NCI-H774 (cell line): ENCODE measurements at places on chromosomes 5 and 9.

- DNase-seq = no peak
Observed at GRCh38 chr5:11602298-11602697, 301.9 kb downstream of the CTNND2 start.

DNA sequence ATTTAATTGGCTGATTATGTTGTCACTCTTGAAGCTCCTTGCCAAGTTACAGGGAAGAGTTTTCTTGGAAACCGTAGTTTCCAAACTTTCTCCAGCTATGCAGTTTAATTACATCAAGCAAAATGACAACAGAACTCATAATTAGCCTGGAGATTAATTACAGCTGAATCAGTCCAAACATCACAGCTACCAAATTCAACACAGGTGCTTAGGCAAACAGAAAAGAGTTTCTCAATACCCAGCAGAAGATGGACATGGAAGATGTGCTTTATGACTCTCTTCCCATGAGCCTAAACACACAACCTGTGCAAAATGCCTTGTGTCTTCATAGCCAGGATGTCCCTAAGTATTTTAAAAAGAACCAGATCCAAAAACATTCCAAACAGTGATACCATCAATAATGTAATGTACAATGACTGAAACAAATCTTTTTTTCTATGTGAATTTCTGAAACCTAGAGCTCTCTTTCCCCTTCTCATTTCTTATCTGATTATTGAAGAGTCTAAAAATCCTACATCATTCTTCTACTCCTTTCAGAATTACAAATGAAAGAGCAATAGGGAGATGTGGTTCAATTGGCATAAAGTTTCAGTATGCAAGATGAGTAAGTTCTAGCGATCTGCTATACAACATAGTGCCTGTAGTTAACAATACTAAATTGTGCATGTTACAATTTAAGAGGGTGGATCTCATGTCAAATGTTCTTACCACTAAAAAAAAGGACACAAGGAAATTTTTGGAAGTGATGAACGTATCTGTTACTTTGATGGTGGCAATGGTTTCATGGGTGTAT is 124.3 kb downstream of the RASEF start:
- no peak for DNase-seq

GRCh38 chr5:12315461-12315860 is 411.2 kb upstream of the CTNND2 start:
- no peak for DNase-seq

DNA sequence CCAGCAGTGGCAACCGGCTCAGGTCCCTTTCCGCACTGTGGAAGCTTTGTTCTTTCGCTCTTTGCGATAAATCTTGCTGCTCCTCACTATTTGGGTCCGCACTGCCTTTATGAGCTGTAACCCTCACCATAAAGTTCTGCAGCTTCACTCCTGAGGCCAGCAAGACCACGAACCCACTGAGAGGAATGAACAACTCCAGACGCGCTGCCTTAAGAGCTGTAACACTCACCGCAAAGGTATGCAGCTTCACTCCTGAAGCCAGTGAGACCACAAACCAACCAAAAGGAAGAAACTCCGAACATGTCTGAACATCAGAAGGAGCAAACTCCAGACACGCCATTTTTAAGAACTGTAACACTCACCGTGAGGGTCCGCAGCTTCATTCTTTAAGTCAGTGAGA is 103.5 kb downstream of the GLIS3 start:
- no peak for DNase-seq

DNA sequence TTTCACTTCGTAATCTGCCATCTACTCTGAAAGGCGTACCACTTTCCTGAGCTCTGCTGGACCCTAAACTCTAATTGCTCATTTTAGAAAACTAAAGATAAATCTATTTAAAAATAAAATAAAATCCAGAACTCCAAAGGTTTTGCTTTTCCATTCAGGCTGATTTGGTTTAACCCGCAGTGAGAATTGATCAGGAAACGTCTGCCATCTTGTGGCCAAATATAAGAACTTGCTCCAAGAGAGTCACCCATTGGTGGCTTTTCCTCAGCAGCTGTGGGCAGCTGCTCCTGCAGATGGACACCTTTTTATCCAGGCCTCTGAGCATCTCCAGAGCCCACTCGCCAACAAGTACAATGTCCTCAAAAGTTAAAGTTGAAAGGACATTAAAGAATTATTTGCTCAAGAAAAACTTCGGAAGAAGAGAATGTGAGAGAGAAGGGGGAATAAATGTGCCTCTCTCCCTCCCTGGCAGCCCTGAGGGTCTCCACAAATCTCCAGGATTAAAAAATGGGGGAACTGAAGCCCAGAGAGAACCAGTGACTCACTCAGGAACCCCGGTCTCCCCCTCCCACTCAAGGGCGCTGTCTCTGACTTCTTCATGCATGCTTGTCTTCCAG is 4.1 kb downstream of the SAXO1 start:
- peak; percentile 56 for DNase-seq

DNA sequence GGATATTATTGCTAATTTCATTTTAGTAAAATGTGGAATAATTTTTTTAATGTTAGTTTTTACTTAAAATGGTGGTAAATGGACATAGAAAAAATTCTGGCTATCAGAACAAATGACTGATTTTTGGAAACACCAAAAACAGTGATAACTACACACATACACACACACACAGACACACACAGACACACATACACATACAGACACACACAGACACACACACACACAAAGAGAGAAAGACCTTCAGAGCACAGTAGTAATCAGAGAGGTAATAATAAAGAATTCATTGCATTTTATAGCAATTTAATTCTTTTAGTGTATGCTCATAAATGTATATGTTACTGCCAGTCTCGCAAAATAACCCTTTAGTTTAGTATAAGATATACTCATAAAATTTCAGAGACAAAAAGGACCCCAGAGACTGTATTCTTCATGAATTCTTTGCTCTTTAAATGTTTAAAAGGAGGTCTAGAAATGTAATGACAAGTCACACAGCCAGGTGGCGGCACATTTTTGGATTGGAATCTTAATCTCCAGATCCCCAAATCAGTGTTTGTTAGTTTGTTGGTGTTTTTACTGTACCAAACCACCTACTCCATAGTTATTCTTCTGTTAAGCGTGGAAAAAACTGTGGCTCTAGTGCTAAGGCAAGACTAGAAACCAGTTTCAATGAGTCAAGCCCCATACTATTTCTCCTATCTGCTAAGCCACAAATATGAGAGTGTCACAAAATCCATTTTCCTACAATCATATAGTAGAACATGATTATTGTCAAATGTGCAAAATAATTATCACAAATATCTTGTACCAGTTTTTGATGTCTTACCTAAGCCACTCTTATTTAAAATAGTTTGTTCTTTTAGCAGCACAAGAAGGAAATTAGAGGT is 109.9 kb downstream of the EDIL3 start:
- DNase-seq = no peak

DNA sequence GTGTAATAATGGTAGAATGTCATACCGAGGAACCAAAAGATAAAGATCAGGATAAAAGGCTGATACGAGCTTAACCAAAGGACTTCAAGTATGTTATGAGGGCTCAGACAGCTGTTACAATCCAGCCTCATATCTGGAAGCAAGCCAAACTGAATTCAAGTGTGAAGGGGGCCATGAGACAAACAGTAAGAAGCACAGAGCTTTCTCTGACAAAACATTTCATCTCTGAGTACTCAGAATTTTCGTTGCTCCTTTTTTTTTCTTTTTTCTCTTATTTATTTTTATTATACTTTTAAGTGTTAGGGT is 52.9 kb upstream of the CD180 start:
- no peak for DNase-seq

DNA sequence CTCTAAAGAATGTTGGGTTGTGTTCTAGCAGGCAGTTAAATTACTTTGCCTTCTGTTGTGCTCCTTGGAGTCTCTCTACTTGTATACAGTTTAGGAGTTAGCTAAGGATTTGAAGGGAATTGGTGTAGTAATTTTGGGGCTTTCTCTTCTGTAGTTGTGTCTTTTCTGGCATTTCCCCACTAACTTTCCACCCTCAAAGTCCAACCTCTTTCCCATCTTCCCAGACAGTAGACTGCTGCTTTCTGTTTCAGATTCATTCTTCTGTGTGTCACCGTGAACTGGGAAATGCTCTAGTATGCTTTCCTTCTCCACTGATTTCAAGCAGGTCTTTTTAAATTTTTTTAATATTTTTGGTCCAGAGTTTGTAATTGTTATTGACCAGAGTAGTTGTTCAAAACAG is 4.5 kb upstream of the ANGPTL2 start:
- no peak for DNase-seq

DNA sequence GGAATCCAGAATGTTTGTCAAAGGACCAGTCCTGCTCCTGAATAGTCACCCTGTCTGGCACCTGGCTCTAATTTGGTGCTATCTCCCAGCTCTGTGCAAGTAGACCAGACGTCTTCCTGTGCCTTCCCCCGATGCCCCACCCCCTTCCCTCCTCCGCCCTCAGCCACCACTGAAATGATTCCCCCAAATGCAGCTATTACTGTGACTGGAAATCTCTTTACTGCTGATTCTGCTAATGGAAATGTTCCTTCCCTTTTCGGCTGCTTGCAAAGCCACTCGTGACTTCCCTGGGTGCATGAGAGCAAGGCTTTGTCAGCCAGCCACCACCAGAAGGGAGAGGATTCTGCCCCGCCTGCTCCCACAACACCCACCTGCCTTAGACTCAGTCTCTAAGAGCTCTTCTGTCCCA is 11.4 kb downstream of the ASTN2 start:
- peak; percentile 52 for DNase-seq

GRCh38 chr9:111525056-111525977 is at the start of gene ZNF483:
ZNF483 (plus strand) TSS chr9:111525179; CDS start chr9:111527396, 2,217 bp downstream.
- DNase-seq = peak; percentile 92

GRCh38 chr9:111566234-111566633 is 33.2 kb downstream of the PTGR1 start:
- DNase-seq = no peak

DNA sequence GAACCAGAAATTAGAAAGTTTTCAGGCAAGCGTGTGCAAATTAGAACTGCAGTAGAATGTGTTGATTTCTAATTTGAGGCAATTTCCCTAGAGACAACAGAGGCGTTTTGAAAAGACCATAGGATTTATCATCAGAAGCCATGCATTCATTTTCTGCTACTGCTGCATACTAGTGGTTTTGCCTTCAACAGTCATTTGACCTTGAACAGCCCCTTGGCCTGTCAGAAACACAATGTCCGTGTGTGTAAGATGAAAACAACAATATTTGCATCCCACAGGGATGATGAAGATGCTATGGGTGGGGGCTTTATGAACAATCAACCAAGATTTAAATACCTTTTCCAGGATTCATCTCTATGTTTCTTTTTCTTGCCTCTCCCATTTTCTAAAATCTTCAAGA is 73.7 kb downstream of the PDE4D start:
- DNase-seq = no peak

GRCh38 chr5:179668391-179668790 is 12.4 kb downstream of the CBY3 start:
- peak; percentile 1 for DNase-seq

DNA sequence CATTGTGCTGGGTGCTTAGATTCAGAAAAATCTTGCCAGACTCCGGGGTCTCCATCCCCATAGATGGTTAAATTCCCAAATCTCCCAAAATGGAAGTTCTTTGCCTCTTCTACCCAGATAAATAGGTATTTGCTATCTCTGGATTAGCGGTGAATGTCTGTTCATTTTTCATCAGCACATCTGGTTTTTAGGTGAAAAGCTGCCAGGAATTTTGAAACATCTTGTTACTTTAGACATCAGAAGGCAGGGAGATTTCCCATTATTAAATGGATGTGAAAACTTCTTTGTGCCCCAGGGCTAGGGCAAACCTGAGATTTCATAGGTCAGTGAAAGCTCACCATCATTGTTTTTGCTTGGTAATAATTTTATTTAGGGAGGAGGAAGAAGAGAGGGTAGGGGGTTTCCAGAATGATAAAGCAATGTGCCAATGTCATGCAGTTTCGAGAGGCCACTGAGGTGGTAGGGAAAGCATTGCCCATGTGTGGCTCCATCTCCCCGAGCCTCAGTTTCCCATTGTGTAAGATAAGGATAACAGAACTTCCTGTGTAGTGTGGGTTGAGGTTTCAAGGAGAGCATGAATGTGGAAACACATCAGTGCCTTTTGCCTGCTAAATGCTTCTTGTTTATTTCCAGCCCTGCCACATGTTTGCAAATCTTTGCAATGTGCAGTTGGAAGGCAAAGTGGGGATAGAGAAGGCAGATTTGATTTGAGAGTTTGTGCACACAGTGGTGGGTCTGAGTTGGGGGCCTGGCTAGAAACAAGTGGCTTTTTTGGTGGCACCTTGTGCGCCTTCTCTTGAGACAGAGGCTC is 147.2 kb upstream of the KLF4 start:
- DNase-seq = no peak

- no peak for DNase-seq
Observed at GRCh38 chr5:68450245-68450852, 234.8 kb downstream of the PIK3R1 start.

DNA sequence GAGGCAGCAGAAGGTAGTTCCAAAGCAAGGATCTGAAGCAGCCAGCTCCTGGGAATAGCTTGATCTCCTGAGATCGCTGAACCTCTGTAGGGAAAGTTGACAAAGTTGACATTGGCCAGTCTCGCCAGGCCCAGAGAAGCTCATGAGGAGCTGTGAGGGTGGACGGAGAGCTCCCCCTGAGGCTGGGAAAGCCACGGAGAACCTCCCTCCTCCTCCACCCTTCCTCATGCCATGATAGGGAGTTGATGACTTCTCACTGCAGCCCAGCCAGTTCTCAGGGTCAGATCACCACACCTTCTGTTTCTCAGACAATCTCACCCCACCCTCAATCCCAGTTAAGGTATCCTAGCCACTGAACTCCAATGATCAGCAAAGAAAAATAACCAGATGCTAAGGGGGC is 30.4 kb upstream of the KCNV2 start:
- DNase-seq = no peak

- DNase-seq = no peak
Observed at GRCh38 chr9:80874276-80874675, 815.1 kb downstream of the TLE1 start.

DNA sequence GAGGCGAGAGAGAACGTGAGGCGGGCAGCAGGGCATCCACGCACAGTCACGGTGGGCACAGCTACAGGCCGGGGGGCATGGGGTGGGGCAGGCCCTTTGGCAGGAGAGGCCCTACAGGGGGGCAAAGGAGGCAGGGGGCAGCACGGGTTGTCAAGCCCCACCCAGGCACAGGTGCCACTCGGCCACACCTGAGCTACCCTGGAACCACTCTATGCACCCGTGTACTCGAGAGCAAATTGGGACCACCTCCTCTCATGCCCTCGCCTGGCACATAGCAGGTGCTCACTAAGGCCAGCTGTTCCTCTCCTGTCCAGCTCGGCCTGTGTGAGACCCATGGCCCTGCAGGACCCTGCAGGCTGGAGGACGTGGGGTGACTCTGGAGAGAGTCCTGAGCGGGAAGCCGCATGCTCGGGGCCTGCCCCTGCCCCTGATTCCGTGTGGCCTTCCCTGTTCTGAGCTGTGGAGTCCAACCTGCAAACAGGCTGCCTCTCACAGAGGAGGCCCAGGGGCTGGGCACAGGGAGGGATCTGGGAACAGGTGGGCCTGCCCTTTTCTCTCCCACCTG is 31.4 kb upstream of the SARDH start:
- no peak for DNase-seq

GRCh38 chr5:99060306-99061261 is 131.8 kb upstream of the CHD1 start:
- DNase-seq = peak; percentile 33

GRCh38 chr5:106397700-106398099 is 1273.0 kb downstream of the EFNA5 start:
- no peak for DNase-seq

GRCh38 chr5:148949841-148950470 is 112.9 kb downstream of the SH3TC2 start:
- no peak for DNase-seq
